Prostate gland (tissue), 2 donors: ENCODE measurements at places on chromosomes 2 and 18.

GRCh38 chr18:78099979-78100588 lies 850.4 kb downstream of the GALR1 start:
- no peak for DNase-seq

- DNase-seq = peak; percentile 28
Measured at GRCh38 chr2:20939931-20940795, 103.7 kb downstream of the APOB start.

- no peak for DNase-seq
Measured at GRCh38 chr2:168233726-168234406, 13.5 kb downstream of the STK39 start.

- peak; percentile 5 for DNase-seq
Measured at GRCh38 chr2:241010531-241011295, 12.3 kb downstream of the SNED1 start.

- no peak for DNase-seq
Measured at GRCh38 chr2:114684403-114684802, 242.0 kb downstream of the DPP10 start.

DNA sequence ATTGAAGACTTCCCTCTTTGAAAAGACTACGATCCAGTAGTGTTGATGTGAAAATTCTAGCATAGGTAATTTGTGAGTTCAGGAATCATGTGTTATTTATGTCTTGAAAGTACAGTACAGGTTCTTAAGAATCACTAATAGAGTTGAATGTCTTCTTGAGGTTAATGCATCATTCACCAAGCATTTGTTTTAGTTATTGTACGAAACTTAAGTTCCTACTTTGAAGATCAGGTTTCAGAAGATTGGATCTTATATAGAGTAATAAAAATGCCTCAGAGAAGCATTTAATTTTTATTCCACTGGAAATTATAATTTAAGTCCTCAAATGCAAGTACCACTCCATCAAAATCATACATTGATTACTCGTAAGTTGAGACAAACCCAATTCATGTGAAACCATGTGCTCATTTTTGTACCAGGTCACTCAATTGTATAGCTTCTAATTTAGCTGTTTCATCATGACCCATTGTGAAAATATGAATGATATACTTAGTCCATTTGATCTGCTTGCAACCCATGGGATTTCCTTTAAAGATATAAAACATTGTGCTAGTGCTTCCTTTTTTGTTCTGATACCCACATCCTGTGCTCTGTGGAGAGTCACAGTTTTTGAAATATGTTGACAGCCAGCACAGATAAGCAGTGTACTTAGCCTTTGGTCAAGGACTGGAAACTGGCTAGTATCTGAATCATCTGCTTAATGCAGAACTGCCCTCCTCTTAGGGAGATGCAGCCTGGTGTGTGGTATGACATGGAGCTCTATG lies 22.5 kb upstream of the RAB27B start:
- DNase-seq = no peak

DNA sequence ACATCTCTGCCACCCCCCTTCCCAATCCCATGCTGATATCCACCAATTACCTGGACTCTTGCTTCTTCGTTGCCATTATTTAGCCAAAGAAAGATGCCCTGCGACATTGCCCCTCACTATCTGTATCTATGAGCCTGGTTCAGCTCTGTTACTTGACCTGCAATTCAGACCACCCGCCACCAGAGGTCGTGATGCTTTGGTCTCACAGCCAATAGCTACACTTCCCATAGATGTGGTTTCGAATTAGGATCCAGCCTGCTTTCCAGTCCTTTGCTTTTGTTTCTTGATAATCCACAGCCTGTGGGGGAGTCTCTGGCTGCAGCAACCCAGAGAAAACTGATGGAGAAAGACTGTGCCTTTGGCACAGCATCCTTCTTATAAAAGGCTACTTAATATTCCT lies 239.4 kb downstream of the KLHL29 start:
- DNase-seq = no peak

DNA sequence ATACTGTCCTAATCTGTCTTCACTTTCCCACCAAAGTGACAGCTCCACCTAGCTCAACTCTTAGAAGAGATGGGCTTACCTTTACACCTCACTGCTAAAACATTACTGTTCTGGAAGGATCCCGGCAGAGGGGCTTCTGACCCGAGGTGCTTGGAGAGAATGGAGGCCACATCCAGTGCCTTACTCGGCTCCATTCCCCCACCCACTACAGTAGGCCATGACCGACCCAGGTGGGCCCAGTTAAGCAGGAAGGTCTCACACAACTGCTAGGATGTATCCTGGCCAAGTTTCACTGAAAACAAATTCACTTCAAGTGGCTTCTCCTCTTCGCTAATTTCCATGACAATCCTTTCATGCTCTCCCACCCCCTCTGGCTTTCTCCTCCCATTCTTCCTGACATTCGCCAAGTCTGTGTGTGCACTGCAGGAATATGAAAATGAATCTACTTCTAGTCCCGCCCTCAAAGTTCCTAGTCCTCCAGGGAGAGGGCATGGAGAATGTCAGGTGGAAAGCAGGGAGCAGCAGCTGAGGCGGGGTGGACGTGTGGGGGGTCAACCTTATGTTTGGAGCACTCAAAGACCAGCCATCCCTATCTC lies 11.8 kb downstream of the WIPF1 start:
- no peak for DNase-seq

DNA sequence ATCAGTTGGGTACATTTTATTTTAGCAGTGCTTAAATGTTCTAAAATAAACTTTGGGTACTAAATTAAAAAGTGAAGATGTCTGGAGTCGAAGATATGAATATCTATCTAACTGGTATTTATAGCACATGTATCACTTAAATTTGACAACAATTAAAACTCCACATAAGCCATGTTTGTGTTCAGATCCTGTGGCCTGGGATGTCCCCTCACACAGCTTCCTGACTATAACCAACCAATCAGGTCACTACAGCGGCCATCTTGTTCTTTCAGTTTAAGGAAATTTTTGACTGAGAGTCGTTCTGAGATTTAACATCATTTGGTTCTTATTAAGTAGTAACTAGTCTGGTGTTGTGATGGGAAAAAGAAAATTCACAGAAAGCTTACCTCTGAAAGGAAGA lies 170.7 kb upstream of the NRP2 start:
- DNase-seq = no peak

- no peak for DNase-seq
Measured at GRCh38 chr2:30541680-30542079, 94.6 kb downstream of the LCLAT1 start.

GRCh38 chr18:48889115-48889941 lies 61.4 kb downstream of the SMAD7 start:
- DNase-seq = no peak

DNA sequence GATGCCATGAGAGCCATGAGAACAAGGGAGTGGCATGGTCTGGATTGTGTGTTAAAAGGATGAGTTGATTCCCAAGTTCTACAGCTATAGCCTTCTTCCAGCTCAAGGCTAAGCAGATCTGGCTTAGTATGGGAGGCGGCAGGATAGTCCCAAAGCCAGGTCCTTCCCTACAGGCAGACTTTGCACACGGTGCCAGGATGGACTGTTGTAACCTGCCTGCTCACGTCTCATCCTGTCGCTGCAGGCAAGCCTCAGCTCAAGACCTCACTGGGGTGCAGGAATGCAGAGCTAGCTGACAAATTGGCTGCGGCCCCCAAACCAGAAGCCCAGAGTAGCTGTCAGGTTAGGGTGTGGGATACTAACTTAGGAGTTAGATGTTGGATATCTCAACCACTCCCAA lies 28.8 kb upstream of the IGFBP5 start:
- DNase-seq = peak; percentile 24

DNA sequence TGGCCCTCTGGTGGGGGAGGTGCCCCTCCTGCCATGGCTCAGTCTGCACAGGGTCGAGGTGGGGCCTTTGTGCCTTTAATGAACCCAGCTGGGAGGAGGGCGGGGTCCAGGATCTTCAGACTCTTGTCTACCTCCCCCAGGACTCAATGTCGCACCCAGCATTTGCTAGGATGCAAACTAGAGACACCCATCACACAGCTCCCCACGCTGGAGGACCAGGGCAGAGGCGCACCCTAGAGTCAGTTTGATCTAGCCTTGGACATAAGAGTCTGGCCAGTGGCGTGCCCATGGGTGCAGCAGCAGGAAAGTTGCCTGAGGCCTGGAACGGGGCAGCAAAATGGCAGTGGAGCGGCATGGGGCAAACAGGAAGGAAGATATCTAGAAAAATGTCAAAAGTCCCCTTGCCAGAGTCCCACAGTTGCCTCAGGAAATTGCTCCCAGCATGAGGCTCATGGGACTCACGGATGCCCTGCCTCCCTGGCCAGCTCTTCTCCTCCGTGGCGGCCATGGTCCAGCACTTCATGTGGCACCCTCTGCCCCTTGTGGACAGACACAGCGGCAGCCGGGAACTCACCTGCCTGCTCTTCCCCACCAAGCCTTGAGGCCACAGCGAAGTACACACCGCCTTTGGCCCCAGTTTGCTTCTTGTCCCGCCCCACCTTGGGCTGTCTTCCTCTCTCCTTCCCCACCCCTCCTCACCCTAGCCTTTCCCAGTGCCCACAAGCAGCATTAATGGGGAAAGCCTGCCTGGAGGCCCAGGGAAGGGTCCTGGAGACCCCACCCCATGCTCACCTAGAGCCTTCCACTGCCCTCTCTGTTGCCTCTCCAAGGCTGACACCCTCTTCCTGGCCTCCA lies 17.7 kb downstream of the SH2D6 start:
- DNase-seq = no peak
